ENCODE measurements at places on chromosomes 5 and 9.

GRCh38 chr5:1541702-1542400, 18.1 kb upstream of the LPCAT1 start:
- no peak for DNase-seq

DNA sequence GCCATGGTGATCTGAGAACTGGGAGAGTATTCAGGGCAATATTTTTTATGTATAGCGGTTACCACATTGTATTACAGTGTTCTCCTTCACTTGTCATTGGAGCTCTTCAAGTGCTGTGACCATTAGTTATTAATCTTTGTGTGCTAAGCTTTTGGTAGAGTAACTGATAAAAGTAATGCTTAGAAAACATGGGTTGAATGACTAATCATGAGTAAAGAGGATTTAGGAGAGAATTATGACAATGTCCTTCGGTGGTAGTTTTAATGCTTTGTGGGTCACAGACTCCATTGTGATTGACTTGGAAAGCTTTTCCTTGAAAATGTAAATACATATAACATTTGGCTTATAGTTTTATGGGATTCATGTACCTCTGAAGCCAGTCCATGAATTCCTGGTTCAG, 21.4 kb downstream of the TGFBR1 start:
- DNase-seq: no peak

- DNase-seq: no peak
These were observed 5.6 kb upstream of the IARS1 start for GRCh38 chr9:92299116-92299515.

- DNase-seq: no peak
These were observed 124.6 kb downstream of the ACER2 start for GRCh38 chr9:19533373-19533772.

- DNase-seq: no peak
These were observed 306.2 kb upstream of the NREP start for GRCh38 chr5:112063191-112063590.

DNA sequence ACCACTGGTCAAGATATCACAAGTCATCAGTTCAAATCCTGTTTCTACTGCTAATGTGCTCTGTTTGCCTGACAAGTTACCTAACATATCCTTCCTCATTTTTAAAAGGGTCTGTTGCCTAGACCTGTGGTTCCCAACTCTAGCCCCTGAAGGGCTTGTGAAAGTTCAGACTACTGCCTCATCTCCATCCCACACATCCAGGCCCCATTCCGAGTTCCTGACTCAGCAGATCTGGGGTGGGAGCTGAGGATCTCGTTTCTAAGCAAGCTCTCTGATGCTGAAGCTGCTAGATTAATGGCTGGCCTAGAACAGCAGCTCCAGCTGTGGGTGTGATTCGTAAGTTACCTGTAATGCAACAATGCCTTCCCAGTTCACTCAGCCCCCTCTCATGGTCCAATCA, 32.5 kb downstream of the S1PR3 start:
- no peak for DNase-seq

- peak; percentile 21 for DNase-seq
These were observed 28.8 kb downstream of the FOXD1 start for GRCh38 chr5:73419465-73420390.

GRCh38 chr9:116027096-116027495, 126.5 kb upstream of the PAPPA start:
- DNase-seq: no peak

DNA sequence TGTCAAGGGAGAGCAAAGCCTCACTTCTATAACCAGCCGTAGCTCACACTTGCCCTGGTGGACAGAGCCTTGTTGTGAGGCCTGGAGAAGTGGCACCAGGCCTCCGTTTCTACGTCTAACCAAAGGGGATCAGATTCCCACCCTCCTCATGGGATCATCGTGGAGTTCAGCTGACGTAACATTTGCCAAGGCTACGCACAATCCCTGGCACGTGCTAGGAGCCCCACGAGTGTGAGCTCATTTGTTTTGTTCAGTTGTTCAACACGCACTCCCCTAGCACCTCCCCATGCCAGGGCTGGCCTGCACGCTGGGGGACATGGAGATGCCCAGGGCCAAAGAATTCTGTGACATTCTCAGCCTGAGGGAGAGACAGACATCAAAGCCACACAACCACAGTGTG, 23.1 kb downstream of the ADGRD2 start:
- no peak for DNase-seq

- DNase-seq: no peak
These were observed 278.1 kb upstream of the TNC start for GRCh38 chr9:115396071-115396529.

DNA sequence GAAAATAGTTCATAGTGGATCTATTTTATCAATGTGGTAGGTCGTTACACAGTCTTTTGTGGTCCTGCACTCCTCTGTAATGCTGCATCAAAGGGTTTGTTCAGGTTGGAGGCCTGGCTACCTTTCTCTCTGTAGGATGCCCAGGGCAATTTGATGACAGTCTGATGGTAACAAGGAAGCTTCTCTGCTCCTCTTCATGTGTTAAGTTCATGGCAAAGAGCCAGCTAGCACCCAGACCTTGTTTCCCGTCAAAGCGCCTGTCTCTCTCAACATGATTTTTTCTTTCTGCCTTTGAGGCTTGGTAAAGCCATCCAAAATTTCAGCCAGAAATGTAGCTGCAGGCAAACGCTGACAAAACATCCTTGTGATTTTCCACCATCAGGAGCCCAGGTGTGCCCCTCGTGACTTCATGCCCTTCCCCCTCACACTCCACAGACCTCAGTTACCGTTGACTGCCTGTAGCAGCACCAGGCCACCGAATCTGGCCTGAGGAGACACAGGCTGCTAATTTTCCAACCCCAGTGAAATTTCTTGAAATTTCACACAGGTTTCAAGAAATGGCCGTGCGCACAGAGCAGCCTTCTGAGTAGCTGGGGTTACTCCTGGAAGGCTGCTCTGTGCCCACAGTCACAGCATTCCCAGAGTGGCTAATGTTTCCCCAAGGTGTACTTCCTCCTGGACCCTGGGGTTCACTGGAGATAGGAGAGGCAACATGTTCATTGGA, 292.7 kb downstream of the CWC27 start:
- no peak for DNase-seq

- peak; percentile 72 for DNase-seq
These were observed 22.2 kb downstream of the AHRR start for GRCh38 chr5:343461-344401.

DNA sequence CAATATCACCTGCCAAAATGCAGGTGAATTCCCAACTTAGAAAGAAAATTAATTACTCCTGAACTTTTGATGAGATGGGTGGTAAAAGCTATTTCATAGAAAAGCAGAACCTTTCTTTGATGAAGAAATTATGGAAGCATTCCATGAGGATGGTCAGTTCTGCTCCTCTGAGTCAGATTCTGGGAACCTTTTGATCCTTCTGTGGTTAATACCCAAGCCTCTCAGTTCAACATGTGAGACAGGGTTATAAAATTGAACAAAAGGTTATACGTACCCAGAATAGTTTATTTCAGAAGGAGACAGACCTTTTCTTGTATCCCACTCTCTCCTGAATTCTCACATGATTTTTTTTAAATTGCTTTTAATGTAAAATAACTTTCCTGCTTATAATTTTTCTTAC, 767.6 kb upstream of the ADAMTS16 start:
- DNase-seq: no peak

DNA sequence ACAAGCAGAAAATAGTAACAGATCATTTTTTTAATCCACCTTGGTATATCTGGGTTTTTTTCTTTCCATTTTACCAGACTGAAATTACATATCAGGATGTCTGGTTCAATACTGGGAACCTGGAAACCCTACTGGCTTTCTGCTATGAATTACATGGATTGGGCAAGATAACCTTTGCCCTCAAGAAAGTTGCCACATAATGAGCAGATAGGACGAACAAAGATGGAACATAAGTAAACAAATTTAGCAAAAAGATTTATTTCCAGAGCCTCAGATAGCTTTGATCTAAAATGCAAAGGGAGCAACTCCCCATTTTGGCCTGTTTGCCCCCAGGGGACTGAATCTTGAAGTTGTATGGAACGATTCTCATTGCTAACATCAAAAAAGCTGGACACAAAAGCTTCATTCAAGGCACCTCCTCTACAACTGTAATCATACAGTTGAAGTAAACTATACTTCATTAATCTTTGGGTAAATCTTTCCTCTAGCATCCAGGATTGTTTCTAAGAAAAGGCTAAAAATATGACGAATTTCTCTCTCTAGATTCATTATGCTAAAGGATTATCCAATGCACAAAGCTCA, 131.6 kb upstream of the PTGER4 start:
- no peak for DNase-seq

DNA sequence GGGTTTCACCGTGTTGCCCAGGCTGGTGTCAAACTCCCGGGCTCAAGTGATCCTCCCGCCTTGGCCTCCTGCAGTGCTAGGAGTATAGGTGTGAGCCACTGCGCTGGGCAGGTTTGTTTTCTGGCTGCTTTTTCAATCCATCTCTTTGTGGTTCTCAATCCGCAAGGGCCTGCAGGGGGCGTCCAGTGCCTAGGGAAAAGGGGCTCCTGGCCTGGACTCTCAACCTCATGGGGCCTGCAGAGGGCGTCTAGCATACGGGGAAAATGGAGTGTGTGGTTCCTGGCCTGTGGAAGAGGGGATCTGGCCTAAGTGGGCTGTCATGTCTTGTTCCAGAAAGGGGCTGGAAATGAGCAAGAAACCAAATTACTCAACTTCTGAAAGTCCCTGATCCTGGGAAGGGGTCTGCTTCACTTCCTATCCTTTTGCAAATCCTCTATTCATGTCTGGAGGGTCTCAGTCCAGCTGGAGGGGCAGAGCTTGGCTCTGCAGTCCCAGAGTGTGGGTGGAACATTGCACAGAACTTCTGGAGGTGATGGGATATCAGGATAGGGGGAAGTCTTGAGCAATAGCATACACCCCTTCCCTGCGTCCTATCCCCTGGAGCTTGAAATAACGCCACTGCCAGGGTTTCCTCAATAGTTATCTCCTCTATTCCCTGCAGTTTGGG, 12.7 kb upstream of the CCL27 start:
- peak; percentile 78 for DNase-seq

- DNase-seq: no peak
These were observed 105.9 kb downstream of the RASGRF2 start for GRCh38 chr5:81066102-81066501.

DNA sequence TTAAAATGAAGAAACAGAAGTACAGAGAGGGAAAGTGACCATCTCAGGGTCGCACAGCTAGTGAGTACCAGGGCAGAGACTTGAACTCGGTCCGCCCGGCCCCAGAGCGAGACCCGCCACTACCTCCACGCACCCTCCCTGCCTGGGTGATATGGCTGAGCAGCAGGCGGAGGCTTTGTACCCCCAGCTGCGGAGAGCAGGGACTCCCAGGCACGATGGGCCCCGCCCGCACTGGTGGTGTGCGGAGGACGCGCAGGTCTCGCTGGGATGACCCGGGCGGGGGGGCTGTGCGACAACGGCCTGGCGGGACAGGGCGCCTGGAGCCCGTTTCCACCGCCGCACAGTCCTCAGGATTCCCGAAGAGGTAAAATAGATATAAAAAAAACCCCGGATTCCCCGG, 64.7 kb upstream of the LARP1 start:
- no peak for DNase-seq

DNA sequence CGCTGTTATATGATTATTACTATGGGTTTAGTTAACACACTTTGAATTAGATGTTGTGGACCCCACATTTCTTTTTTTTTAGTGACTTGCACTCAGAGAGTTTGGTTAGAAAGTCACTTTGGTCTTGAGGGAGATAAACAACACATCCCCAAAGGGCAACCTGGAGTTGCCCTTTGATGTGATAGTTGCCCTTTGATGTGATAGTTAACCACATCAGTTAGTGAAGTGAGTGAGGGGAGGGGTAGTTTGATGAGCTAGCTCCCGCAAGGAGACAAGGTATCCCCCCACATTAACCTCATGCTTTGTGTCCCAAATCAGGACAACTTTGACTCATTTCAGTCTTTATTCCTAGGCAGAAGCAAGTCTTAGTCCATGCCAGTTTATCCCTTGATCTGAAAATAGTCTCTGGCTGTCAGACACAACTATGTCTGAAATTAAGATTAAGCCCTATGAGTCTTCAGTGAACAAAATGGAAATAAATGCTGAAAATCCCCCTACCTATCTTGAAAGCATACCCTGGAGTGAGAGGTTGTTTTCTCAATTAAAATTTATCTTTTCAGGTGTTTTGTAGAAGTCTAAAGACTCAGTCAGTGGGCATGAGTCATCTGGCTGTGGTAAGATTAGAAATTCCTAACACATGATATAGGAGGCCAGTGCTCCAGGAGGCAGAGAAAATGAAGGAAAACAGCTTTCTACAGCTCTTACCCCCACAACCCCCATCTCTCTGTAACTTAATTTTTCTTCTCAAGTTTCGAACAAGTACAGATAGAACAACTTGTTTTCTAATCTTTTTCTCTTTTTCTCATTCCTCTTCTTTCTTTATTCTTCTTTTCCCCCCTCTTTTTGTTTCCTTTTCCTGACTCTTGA, 208.9 kb upstream of the DMRTA1 start:
- DNase-seq: no peak

DNA sequence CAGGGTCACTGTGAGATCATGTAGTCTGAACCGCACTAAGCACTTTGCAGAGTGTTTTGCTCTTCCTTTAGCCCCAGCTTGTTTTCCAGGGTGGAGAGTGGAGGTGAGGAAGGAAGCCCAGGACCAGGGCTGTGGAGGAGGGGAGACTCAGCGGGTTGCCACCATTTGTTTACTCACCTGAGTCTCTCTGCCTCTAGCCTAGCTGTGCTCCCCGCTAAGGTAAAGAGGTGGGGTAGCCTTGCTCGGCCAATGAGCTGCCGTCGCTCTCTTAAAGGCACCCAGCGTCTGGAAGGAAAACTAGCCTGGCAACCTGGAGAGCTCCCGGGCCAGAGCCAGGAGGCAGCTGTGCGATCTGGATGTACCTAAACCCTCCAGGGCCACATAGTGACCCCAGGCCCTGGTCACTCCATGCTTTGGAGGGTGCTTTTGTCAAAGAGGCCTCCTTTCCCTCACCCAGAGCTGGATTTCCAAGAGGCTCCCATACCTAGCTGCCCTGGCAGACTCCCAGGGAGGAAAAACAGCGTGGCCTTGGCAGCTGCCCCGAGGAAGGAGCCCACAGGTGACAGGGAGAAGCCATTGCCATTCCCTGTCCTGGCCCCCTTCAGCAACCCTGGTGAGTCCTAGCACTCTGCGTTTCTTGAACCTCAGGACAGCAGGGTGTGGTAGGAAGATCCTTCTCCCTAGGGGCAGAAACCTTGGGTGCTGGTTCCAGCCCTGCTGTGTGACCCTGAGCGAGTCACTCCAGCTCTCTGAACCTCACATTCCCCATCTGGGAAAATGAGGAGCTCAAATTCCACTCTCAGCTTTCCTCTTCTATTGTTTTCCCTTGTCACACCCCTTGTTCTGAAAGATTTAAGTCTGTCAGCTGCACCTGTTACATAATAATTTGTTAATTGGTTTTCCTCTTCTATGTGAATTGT, 42.4 kb upstream of the LARP1 start:
- DNase-seq: no peak

DNA sequence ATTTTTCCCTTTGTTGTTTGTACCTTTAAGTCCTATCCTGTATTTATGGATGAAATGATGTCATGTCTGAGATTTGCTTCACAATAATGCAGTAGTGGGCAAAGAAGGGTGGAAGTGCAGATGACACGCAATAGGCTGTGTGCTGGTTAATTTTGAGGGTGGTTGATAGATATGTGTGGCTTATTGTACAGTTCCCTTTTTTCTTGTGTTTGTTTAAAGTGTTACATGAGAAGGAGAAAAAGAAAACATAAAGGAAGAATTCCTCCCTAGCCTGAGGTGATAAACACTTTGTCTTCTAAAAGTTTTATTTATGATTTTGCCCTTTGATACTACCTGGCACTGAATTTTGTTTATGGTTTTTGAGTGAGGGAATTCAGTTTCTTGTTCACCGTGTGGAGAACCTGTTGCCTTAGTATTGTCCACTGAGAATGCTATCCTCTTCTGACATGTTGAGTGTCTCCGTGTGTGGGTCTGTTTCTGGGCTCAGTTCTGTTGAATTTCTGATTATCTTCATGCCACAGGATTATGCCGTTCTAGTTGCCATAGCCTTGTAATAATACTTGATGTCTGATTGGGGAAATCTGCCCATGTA, 52.3 kb upstream of the FAM120AOS start:
- DNase-seq: no peak
